ENCODE measurements at places on chromosomes 13 and 19.

DNA sequence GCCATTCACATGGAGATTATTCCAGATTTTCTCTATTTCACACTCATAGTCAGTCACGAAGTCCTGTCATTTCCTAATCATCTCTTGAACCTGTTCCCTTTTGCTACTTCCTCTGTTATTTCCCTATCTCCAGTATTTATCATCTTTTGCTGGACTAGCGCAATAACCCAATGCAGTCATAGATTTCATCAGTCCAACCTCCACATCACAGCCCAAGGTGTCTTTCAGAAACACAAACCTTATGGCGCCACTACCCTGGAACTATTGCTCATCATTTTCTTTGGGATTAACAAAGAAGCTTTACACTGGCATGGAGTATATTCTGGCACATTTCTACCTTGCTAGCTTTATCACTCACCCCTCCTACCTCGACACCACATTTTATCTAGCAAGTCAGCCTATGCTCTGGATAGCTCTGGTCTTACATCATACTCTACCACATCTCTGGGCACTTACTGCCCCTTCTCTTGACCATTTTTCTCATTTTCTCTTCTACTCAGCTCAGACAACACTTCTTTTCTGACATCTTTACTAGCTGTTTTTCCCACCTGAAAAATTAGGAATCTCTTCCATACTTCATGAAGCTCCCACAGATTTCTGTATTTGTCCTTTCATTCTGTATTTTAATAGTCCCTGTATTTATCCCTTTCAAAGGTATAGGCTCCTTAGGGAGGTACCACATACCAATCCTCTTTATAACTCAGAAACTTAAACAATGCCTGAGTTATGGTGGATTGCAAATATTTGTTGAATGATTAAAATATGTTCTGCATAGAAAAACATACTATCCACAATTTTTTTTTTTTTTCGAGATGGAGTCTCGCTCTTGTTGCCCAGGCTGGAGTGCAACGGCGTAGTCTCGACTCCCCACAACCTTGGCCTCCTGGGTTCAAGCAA lies 534.7 kb downstream of the KLF12 start:
- no peak for DNase-seq

DNA sequence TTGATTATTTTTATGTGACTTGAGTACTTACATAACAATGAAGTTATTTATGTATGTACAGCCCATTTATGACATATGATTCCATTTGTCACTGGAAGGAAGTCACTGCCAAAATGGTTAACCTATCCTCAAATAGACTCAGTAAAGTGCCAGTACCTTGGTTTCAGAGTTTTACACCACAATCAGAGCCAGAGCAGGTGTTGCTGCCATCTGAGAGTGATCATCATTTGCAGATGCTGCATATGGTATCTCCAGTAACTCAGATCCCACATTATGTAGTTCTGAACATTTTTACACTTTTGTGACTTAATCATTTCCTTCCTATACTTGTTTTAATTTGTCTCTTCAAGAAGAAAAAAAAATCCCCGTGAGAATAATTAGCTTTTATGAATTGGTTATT lies 313.3 kb downstream of the HS6ST3 start:
- no peak for DNase-seq

DNA sequence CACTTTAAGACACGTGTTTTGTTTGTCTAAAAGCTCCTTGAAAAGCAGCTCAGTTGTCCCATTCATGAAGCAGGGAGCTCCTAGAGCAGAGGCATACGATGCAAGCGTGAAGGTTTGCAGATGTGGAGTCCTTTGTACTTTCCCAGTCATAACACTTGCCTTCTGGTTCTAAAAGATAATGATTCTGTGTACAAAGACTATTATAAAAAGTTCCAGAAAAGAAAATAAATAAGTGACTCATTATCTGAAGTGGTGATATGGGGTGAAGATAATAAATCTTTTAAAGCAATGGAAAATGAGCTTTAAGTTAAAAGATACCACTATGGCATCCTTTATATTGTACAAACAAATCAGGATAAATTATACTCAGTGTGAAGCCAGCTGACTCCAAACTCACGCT lies 569.9 kb downstream of the MYO16 start:
- DNase-seq: no peak

DNA sequence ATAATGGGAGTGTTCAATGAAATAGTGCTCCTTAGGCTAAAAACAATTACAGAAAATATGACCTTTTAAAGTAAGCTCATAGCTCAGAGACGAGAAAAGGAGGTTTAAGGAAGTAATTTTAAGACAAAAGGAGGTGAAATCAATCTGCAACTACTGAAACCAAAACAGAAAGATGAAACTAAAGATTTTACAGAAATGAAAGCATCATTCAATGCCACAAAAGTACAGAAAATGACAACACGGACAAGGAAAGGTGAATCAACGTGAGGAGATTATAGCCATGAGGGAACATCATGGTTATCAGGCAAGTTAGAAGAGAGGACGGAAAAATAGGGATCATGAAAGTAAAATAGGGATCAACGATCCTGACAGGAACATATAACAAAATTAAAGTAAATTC lies 745.2 kb downstream of the PCDH17 start:
- DNase-seq: no peak

- DNase-seq: no peak
Observed at GRCh38 chr13:73722120-73722519, 412.1 kb downstream of the KLF12 start.

GRCh38 chr19:49017666-49018351 lies 918 bp upstream of the LHB start:
- DNase-seq: peak; percentile 76

DNA sequence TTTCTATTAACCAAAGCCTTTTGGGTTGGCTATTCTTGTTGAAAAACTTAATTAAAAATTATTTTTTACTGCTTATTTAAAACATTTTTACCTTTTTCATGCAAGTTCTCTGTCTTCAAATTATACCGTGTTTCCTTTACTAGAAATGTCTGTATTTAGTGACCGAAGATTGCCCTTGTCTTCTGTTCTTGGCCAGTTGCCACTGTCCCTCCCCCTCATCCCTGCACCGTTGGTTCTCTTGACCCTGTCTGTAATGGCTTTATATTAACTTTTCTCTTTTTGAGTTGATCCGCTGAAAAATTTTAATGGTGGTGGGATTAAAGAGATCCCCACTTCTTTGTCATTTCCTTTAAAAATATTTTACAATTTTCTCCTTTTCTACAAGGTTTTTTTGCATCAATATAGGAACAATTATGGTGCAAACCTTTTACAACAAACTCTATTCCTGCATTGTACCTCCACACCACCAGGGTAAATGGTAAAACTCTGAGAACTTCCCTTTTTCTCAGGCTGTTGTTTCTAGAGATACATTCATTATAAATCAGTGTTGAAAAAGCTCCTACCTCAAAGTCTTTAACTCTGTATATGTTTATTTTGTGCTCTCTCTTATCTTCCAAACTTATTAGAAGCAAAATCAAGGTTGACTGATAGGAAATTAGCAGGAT lies 12.9 kb upstream of the RNF113B start:
- DNase-seq: no peak

DNA sequence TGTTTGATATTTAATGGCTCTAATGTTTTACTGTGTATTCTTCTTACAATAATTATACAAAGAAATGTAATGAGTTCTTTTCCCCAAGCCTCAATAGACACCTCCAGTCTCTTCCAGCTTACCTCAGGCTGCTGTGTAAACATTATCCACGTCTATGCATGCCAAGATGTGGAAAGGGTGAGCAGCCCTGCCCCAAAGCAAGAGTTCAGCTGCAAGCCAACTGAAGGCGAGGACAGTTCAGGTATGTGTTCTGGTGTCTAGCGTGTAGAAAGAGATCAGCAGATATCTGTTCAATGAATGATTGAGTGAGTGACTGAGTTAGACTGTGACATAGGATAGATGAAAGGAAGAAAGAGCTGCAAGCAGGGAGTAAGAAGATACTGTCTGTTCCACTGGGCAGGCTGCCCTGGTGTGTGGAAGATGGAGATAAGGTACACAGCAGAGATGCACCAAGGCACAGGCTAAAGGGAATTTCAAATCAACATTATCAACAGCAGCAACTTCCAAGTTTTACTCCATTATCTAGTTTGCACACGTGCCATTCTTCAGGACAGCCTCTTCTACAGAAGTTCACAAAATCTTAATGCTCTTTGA lies 66.0 kb downstream of the LATS2 start:
- no peak for DNase-seq

Data from CD4-positive, alpha-beta memory T cell (primary cell).